MM.1S (cell line): ENCODE measurements at places on chromosomes 2 and 18.
A peak's percentile ranks its signal among the peaks of the same experiment; 100 is the strongest.

- H3K27me3 ChIP-seq, result no peaks in the 10 kb centered on the region
- no peak overlapping the region for H3K4me3 ChIP-seq
- no peak overlapping the region for H3K27ac ChIP-seq
- no peaks in the 10 kb centered on the region for H3K4me1 ChIP-seq
- DNase-seq, result no peak
These were observed 58.6 kb downstream of the FANCL start for GRCh38 chr2:58182527-58182926.

- no peak overlapping the region for H3K4me3 ChIP-seq
- H3K27ac ChIP-seq, result no peak overlapping the region
- H3K36me3 ChIP-seq, result no peaks in the 10 kb centered on the region
- no peaks in the 10 kb centered on the region for H3K27me3 ChIP-seq
- no peak for DNase-seq
These were observed 66.5 kb upstream of the THUMPD2 start for GRCh38 chr2:39845460-39846146.

- peaks cover 11% of the 10 kb centered on the region for H3K27me3 ChIP-seq
- no peak overlapping the region for H3K4me3 ChIP-seq
- no peak overlapping the region for H3K27ac ChIP-seq
- peaks cover 20% of the 10 kb centered on the region for H3K4me1 ChIP-seq
These were observed 7.6 kb downstream of the ITGA6 start for GRCh38 chr2:172434821-172435605.

GRCh38 chr2:74186038-74186437 lies 7.4 kb upstream of the MOB1A start:
- H3K36me3 ChIP-seq, result no peaks in the 10 kb centered on the region
- peaks cover 5% of the 10 kb centered on the region for H3K4me1 ChIP-seq
- DNase-seq, result peak; percentile 12

DNA sequence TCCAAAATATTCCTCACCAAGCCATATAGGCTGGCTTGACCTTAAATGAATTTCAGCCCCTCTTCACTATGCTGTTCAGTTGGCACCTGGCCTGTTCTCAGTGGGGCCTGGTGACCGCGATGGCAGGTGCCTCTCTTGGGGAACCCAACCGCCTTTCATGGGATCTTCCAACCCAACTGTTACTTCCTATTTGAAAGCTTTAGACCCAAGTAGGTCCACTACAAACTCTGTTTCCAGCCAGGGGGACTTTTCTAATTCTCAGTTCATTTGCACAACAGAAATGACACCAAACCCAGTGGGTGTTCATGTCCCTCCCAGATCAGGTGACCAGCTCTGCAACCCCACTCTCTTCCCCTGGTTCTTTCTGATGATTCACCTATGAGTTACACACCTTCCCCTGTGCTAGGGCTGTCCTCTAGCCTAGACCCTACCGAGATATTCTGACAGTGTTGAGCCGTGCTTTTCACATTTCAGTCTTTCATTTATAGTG lies 35.6 kb upstream of the NDUFV2 start:
- peak overlapping the region; percentile 96 for H3K27ac ChIP-seq
- H3K36me3 ChIP-seq, result no peaks in the 10 kb centered on the region
- peak; percentile 98 for DNase-seq
- H3K4me1 ChIP-seq, result peaks cover 77% of the 10 kb centered on the region
- H3K4me3 ChIP-seq, result no peak overlapping the region

DNA sequence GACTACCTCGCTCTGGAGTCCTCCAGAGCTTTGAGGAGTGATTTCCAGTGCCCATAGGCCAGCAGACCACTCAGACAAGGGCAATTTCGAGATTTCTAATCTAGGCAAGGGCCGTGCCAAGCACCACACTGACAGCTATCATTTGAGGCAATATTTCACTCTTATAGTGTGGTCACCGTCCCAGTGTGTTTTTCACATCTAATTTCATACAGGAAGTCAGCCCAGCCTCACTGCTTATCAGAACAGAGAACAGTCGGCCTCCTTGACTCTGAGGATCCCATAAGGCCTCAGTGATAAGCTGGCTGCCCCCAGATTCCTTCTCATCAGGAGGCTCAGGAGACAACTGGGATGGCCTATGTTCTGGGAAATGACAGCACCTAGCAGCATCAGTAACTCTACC lies 581 bp downstream of the CAPN14 start:
- H3K27me3 ChIP-seq, result no peaks in the 10 kb centered on the region
- no peak overlapping the region; the same call in 1 of the 2 replicates for H3K4me3 ChIP-seq
- H3K36me3 ChIP-seq, result no peaks in the 10 kb centered on the region
- DNase-seq, result peak; percentile 85
- peak overlapping the region; percentile 88 for H3K27ac ChIP-seq

GRCh38 chr18:38421872-38422615 lies 856.4 kb upstream of the CELF4 start:
- no peaks in the 10 kb centered on the region for H3K36me3 ChIP-seq
- DNase-seq, result no peak
- H3K27me3 ChIP-seq, result no peaks in the 10 kb centered on the region
- no peak overlapping the region for H3K4me3 ChIP-seq

DNA sequence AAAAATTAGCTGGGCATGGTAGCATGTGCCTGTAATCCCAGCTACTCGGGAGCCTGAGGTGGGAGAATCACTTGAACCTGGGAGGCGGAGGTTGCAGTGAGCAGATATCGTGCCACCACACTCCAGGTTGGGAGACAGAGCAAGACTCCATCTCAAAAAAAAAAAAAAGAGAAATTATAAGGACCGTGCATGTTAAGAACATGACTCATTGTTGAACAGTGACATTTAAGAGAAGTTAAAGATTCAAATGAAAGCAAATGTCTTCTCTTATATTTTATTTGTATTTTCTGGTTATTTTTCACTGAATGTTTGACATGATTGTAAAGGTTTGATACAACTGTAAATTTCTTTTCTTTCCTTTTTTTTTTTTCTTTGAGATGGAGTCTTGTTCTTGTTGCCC lies 69.6 kb downstream of the APLF start:
- no peak for DNase-seq
- no peak overlapping the region for H3K27ac ChIP-seq
- H3K4me3 ChIP-seq, result no peak overlapping the region
- no peaks in the 10 kb centered on the region for H3K4me1 ChIP-seq

- no peaks in the 10 kb centered on the region for H3K27me3 ChIP-seq
- no peak for DNase-seq
- H3K4me3 ChIP-seq, result no peak overlapping the region
- no peaks in the 10 kb centered on the region for H3K36me3 ChIP-seq
- no peak overlapping the region for H3K27ac ChIP-seq
- no peaks in the 10 kb centered on the region for H3K4me1 ChIP-seq
These were observed 27.9 kb downstream of the TMEM17 start for GRCh38 chr2:62478093-62478580.

DNA sequence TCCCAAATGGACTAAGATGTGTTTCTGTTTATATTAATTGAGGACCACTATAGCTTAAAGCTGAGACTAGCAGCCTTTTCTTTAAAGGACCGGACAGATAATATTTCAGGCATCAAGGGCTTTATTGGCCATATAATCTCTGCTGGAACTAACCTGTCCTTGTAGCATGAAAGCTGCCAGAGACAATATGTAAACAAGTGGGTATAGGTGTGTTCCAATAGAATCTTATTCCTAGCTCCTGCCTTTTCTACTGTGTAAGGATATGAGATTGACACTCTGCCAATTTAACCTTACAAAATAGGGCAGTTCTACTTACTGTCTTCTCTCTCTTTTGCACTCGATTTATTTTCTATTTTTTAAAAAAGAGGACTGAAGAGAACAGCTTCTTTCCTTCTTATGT lies 74.0 kb downstream of the RHBDD1 start:
- no peaks in the 10 kb centered on the region for H3K36me3 ChIP-seq
- no peaks in the 10 kb centered on the region for H3K27me3 ChIP-seq
- no peak for DNase-seq
- peak overlapping the region; percentile 90 for H3K27ac ChIP-seq
- H3K4me3 ChIP-seq, result no peak overlapping the region
- H3K4me1 ChIP-seq, result peaks cover 47% of the 10 kb centered on the region

- no peak overlapping the region for H3K27ac ChIP-seq
- H3K4me3 ChIP-seq, result no peak overlapping the region
- DNase-seq, result no peak
- H3K36me3 ChIP-seq, result no peaks in the 10 kb centered on the region
- no peaks in the 10 kb centered on the region for H3K4me1 ChIP-seq
These were observed 251.7 kb upstream of the ST6GAL2 start for GRCh38 chr2:107137706-107138105.
